Activated CD8-positive, alpha-beta memory T cell treated with anti-CD3 and anti-CD28 coated beads for 1 hour (primary cell): ENCODE measurements at places on chromosomes 16 and 17.

GRCh38 chr17:35555691-35556090 lies 4.9 kb downstream of the SLFN14 start:
- DNase-seq = no peak

DNA sequence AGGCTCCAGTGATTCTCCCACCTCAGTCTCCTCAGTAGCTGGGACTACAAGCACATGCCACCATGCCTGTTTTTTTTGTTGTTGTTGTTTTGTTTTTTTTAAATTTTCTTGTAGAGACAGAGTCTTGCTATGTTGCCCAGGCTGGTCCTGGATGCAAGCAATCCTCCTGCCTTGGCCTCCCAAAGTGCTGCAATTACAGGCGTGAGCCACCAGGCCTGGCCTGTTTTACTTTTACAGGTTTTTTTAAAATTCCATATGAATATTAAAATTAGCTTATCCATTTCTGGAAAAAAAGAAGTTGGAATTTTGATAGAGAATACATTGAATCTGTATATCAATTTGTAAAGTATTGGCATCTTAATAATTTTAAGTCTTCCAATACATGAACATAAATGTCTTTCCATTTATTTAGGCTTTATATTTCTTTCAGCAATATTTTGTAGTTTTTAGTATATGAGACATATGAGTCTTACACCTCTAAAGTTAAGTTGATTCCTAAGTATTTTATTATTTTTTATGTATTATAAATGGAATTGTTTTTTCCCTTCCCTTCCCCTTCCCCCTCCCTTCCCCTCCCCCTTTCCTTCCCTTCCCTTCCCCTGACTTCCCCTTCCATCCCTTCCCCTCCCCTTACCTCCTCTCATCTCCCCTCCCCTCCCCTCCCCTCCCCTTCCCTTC lies 323.5 kb upstream of the SALL1 start:
- DNase-seq = no peak

DNA sequence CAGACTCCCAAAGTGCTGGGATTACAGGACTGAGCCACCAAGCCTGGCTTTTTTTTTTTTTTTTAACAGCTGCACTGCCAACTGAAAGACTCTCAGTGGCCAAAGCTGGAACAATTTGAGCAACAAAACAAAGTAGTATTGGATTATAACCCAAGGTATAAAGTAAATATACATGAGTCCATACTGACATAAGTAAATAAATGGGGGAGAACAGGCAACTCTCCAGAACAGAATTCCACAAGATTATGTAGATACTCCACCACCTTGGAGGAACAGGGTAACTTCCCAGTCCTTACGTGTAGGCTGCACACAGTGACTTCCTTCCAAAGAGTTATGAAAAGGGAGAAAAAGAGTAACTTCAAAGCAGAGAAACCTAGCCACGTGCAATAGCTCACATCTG lies 15.7 kb downstream of the CMC2 start:
- DNase-seq = no peak

GRCh38 chr16:54657058-54657708 lies 273.5 kb upstream of the IRX5 start:
- DNase-seq = no peak

DNA sequence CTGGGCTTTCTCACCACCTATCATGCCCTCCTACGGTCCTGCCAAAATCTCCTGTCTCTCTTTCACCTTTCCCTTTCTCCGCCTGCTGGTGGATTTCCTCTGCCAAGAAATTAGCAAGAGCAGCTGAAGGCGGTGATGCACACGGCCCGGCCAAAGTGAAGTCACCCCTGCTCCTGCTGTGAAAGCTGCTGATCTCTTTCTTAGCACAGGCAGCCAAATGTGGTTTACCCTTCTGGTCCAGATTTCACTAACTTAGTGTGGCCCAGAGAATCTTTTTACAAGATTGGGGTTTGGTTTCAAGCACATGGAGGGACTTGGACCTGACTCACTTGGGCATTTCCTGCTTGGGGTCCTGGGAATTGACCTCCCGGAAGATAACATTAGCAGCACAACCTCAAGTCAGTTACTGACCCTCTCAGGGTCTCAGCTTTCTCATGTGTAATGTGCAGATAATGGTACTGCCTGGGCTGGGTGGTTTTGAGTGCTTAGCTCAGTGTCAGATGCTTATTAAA lies 155.7 kb downstream of the SOCS1 start:
- no peak for DNase-seq

- no peak for DNase-seq
Observed at GRCh38 chr17:17765359-17766076, 71.3 kb downstream of the SREBF1 start.

- no peak for DNase-seq
Observed at GRCh38 chr16:86101137-86101896, 202.4 kb downstream of the IRF8 start.

DNA sequence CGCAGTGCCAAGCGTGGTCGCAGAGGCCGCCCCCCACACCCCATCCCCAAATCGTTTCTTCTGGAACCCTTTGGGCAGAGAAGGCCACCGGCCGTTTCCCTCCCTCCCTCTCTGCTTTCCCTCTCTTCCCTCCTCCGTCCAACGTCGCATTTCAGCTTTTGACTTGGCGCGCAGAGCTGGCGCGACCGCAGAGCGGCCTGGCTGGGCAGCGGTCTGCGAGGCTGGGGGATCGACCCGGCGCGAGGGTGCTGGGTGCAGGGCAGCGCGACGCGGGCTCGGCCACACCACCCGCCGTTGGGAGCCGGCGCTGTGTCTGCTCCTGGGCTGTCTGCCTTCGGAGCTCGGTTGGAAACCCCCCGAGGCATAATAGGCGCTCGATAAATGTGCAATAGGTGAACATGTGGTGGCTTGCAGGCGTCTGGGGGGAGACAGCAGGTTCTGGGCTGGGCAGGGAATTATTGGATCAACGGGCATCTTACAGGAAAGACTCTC lies 2.8 kb upstream of the NTN3 start:
- no peak for DNase-seq

- no peak for DNase-seq
Observed at GRCh38 chr16:73793260-73793659, 503.4 kb upstream of the PSMD7 start.

GRCh38 chr17:10384175-10384574 lies 11.4 kb upstream of the MYH13 start:
- no peak for DNase-seq

- no peak for DNase-seq
Observed at GRCh38 chr17:65097110-65097509, 40.1 kb upstream of the RGS9 start.

DNA sequence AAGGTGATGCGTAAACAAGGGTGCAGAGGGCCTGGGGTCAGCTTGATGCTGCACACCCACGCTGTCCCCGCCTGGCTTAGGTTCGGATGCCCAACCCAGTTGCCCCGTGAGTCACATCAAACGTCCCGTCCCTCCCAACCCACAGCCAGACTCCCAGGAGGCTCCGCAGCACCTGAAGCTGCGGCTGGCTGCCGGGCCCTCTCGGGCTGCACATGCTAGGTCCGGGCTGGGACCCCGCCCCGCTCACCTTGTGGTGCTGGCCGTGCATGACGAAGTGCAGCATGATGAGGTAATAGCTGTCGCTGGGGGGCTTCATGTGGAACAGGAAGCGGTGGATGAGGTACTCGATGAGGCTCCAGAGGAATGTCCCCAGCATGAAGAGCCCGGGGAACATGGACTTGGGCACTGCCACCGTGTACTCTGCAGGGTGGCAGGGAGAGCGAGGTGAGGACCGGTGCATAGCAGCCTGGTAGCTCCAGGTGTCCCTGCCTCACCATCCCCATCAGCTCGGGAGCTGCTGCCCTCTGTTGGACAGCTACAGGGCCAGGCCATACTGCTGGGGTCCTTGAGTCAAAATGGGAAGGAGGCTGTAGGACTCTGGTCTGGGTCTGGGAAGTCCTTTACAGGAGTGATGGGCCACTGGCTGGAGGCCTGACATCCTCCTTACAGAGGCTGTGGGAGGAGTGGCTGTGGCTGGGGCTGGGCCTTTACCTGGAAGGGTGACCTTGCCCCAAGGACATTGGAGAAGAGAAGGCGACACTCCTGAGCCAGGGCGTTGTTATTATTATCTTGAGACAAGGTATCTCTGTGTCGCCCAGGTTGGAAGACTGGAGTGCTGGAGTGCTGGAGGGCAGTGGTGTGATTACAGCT lies 18.3 kb upstream of the MLKL start:
- DNase-seq = no peak

DNA sequence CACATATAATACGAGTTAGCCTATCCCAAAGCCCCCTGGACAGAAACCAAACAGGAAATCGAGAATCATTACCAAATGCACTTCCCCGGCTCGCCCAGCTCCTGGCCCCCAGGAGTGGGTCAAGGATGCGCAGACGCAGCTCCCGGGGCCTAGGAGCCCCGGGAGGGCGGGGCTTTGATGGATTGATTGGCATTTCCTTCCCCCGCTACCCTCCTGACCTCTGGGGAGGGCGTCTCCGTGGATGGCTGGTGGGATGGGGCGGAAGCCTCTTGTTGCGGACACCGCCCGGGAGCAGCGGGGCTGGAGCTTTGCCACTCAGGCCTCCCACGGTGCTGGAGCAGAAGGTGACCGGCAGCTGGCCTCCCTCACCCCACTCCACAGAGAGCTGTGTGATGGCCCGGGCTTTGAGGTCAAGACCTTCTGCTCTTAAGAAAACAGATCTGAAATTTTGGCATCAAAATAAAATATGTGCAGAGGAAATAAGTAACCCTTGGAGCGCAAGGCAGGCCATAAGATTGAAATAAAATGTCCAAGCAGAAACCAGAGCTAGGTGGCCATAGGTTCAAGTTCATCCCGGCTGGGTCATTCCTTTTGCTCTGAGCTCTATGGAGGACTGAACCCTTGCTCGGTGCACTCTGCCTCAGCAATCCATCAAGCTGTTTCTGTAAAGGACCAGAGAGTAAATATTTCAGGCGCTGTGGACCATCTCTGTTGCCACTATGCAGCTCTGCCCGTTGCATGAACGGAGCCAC lies 262.3 kb downstream of the SOX9 start:
- no peak for DNase-seq

GRCh38 chr16:70728150-70728549 lies 42.3 kb upstream of the MTSS2 start:
- DNase-seq = no peak

GRCh38 chr16:87395181-87395842 lies 3.2 kb downstream of the MAP1LC3B start:
- DNase-seq = no peak

- DNase-seq = no peak
Observed at GRCh38 chr17:9051561-9051960, 30.3 kb downstream of the NTN1 start.

- DNase-seq = no peak
Observed at GRCh38 chr16:50819706-50820105, 77.8 kb downstream of the CYLD start.
